ENCODE measurements at places on chromosomes 2 and 18. TPM values are rescaled to one million over a fixed set of nuclear protein-coding genes. Genes with fewer than 3 reads are reported as not detected.

DNA sequence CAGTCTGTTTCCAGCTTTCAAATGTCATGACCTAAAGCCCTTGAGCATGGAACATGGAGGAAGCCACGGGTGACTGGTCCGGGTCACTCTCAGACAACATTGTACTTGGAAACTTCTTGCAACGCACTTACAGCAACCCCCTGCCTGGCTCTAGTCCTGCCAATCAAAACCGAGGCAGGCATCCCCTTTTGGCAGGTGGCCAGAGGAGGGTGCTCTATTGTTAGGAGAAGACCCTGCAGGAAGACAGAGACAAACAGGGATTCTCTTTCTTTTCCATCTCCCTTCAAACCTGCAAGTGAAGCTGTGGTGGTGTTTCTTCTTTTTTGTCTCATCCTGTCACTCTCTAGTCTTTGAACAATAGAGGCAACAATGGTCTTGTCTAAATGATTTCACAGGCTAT is 667.2 kb downstream of the ZEB2 start:
- DNase-seq: no peak

- DNase-seq: no peak
Measured at GRCh38 chr2:17672583-17673317, 80.9 kb downstream of the SMC6 start.

GRCh38 chr2:149463328-149464002 is 124.1 kb downstream of the MMADHC start:
- DNase-seq: no peak

- DNase-seq: no peak
Measured at GRCh38 chr18:22182884-22183697, 13.7 kb downstream of the GATA6 start.

The ABI2 gene
- 72.2 TPM for total RNA-seq

The RAB17 gene
- total RNA-seq: 23.6 TPM

All from Panc1 (cell line).